ENCODE measurements at places on chromosomes 3 and 15.

DNA sequence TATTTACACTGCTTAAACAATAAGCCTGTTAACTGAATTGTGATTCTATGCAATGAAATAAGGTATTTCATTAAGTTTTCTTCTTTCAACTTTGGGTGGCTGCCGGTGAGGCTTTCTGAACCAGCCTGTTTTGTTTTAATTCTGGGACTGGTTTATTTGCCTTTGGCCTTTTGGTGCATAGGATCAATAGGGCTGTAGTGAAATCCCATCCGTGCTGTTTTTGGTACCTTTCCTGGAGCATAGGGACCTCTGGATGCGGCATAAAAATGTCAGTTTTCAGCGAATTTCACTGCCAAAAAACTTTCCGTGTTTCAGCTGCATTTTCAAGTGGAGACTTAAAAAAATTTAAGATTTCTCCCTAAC, 514 bp downstream of the PLS1 start:
- no peak for DNase-seq

DNA sequence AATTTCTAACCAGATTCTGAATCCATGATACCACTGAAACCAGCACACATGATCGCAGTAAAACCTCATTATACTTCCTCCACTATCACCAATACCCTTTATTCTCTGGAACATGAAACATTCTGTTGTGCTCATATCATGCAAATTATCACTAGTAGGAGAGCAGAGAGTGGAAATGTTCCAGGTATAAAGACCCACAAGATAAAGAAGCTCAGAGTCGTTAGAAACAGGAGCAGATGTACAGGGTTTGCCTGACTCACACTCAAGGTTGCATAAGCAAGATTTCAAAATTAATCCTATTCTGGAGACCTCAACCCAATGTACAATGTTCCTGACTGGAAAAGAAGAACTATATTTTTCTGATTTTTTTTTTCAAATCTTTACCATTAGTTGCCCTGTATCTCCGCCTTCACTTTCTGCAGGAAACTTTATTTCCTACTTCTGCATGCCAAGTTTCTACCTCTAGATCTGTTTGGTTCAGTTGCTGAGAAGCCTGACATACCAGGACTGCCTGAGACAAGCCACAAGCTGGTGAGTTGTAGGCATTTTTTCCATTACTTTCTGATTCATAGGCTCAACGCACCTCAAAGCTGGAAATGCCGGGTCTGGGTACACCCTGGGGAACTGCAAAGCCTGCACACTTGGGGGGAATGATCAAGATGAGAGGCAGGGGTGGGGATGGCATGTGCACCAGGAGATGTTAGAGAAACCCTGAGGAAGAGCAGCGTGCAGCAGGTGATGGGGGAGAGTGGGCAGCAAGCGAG, at the start of gene CCR2:
Gene CCR2, plus strand, starts transcription at position 465 of the 764 bp plus-strand sequence. CDS start 3,417 bp downstream, outside the sequence.
- no peak for DNase-seq

- DNase-seq, result no peak
Measured at GRCh38 chr15:77864211-77865105, 213.1 kb downstream of the TBC1D2B start.

DNA sequence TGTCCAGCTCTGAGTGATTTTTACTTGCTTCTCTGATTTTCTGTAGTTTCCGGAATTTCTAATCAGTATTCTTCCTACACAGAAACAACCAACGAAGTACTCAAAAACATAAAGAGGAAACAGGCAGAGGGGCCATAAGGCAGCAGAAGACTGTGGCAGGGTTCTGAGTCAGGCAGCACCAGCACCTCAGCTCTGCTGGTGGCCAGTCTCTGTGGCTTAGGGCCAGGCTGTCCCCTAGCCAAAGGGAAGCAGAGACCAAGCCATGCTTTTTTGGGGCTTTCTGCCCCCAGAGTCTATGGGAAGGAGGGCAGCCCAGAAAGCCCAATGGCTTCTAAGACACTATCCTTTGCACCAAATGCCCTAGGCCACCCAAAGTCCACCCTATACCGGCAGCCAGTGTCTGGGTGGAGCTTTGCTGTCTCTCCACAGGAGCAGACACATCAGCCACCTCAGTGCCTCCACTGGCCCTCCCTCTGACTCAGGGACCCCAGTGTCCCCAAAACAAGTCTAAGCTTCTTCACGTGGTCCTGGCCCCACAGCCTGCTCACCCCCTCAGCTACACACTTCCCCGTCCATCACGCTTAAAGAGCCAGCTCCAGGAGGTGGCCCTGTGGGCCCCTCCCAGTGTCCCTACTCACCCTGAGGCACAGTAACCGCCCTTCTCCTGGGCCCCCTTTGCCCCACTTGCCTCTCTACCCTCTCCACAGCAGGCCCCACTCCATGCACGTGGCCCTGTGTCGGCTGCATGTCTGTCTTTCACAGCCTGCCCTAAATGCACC, 46.2 kb downstream of the CCDC12 start:
- no peak for DNase-seq

- DNase-seq, result no peak
Measured at GRCh38 chr15:76309601-76310330, 1.5 kb downstream of the ETFA start.

- no peak for DNase-seq
Measured at GRCh38 chr3:184937611-184938010, 125.6 kb downstream of the VPS8 start.

DNA sequence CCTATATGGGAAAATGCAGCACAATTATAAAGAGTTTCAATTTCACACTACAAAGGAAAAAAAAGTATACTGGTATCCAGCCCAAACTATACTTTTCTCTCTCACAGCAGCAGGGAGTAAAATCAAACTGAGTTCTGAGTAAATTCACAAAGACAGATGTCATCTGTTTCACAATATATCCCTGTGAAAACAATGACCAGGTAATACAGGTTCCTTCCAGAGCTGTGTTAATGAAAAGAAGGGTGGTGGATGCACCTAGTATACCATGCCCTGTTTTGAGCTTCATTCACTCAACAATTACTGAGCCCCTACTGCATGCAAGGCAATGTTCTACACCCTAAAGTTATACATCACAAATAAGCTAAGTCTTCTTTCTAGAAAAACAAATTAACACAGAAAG, 108.5 kb downstream of the TJP1 start:
- no peak for DNase-seq

- no peak for DNase-seq
Measured at GRCh38 chr3:124776856-124777255, 46.6 kb downstream of the UMPS start.

DNA sequence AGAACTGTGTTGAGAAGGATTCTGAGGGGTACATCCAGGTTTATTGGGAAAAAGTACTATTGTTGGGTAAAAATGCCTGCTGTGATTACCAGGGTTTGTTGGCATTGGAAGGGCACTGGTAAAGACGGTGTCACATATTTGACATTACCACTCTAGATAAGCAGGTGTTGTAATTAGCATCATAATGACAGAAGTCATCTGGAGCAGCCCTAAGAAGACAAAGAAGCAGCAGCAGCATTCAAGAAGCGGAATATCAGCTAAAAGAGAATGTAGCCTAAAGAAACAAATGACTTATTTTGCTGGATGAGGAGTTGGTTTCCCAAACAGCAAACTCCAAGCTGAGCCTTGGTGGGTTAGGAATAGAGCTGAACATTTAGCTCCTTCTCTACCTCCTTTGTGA, 30.5 kb upstream of the ZFAND6 start:
- DNase-seq, result no peak

GRCh38 chr3:67329358-67329757, 325.1 kb downstream of the SUCLG2 start:
- no peak for DNase-seq

DNA sequence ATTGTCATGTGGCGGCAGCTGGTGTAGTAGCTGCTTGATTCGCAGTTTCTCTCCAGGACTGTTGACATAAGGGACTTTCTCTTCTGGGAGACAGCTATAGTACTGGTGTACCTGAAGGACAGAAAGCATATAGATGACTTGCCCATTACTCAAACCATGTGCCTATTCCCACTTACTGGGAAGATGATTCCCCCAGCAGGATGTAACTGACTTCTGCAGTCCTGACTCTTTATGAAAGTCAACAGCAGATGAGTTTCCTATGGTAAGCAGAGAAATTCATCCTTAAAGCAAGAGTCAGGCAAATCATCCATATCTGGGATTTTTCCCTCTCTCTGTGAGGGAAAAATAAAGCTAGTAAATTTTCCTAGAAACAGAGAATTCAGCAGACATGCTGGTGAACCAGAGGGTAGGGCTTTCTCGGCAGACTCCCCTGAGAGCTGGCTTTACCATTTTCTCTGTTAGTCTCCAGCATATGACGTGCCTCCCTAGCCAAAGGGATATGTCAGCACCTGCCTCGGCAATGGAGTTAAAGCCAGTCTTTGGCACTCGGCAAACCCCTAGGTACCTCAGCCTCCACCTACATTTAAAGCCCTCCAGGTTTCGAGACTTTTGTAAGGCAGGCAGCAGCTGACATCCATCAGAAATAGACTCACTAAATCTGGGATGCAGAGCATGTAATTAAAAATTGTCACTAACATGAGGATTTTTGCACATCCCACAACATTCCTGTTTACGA, 62.1 kb downstream of the PRICKLE2 start:
- DNase-seq, result no peak

DNA sequence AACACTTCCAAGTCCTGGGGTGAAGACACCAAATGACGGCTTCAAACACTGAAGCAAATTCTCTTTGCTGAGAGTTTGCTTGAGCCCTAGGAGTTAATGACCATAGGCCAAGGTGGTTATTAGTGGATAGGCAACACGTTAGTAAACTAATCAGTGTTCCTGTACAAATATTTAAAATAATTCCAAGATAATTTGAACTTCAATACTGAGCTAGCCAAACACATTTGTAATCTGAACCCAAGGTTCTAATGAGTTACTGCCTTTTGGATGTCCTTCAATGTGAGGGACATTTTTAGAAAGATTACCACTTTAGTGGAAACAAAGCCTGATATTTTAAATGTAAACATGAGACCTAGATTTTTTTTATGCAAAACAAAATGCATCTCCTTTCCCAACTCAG, 94.6 kb downstream of the THRB start:
- DNase-seq, result no peak

- no peak for DNase-seq
Measured at GRCh38 chr3:123686251-123686650, 101.4 kb upstream of the HACD2 start.

GRCh38 chr3:42844412-42844713, 31.3 kb downstream of the CYP8B1 start:
- DNase-seq, result no peak

DNA sequence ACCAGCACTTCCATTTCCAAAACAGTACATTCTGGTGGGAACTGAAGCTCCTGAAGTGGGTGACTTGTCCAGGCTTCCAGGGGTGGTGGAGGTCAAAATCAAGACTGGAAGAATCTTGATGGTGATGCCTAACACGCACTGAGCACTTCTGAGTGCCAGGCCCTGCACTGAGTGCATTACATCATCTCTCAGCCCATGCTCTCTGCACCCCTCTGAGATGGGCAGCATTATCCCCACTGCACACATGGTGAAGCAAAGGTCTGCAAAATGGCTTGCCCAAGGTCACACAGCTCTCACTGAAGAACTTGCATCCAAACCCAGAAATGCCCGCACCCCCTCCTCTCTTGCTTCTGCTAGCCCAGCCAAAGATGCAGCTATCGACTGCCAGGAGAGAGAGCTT, 36.9 kb downstream of the NTRK3 start:
- no peak for DNase-seq
